ENCODE measurements at places on chromosomes 12 and 14.

DNA sequence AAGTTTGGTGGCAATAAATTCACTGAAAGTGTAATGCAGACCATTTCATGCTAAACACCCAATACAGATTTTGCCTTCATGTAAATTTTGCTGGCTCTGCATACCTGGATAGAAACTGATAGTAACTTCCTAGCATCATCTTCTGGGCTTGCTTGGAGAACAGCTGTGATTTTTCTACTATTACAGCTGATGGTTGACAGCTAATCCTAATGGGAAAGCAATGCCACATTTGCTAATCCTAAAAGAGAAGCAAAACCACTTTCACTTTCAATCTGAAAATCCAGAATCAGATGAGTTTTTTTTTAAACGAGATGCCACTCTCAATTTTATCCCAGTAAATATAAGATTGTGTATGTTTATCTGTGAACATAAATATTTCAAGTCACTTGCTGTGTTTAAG is 1035.9 kb downstream of the TRHDE start:
- no peak for DNase-seq

- DNase-seq = no peak
Measured at GRCh38 chr12:116392061-116392460, 114.6 kb upstream of the MED13L start.

DNA sequence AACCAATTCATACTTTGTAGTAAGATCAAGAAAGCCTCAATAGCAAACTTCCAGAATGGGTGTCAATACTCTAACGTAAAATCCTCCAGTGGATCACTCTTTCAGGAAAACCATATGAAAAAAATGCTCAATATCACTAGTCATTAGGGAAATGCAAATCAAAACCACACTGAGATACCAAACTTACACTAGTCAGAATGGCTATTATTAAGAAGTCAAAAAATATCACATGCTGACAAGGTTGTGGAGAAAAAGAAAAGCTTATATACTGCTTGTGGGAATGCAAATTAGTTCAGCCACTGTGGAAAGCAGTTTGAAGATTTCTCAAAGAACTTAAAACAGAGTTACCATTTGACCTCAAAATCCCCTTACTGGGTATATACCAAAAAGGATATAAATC is 49.5 kb upstream of the ATXN7L3B start:
- DNase-seq = no peak

- DNase-seq = no peak
Measured at GRCh38 chr12:97643924-97644323, 181.3 kb downstream of the RMST start.

- DNase-seq = no peak
Measured at GRCh38 chr12:115897729-115898128, 379.8 kb downstream of the MED13L start.

All from vagina (tissue), 2 donors.